A549 treated with Mapracorat at 1 μM for 4 hours (cell line): ENCODE measurements at places on chromosomes 6 and 20. TPM values are rescaled to one million over a fixed set of nuclear protein-coding genes. Genes with fewer than 3 reads are reported as not detected.

HDDC2 gene
- 90.9 to 102 TPM (median 94.5 TPM) in 5 replicates for total RNA-seq

TMEM74B gene
- total RNA-seq: 3.0 to 5.0 TPM (median 4.7 TPM) in 5 replicates

FOXQ1 gene
- 3.5 to 5.5 TPM (median 5.2 TPM) in 5 replicates for total RNA-seq

BPIFB2 gene
- not detected in 5 replicates for total RNA-seq

DLGAP4 gene
- 49.4 to 63.2 TPM (median 59.8 TPM) in 5 replicates for total RNA-seq

CLPSL1 gene
- total RNA-seq: not detected in 5 replicates

BEND6 gene
- total RNA-seq: 0.70 to 0.99 TPM (median 0.87 TPM) in 5 replicates

NOX3 gene
- not detected in 5 replicates for total RNA-seq

NMBR gene
- total RNA-seq: not detected in 5 replicates

OPRL1 gene
- total RNA-seq: 0.73 to 1.2 TPM (median 0.99 TPM) in 5 replicates

LINC00237 gene
- not detected in 5 replicates for total RNA-seq

PRRT1 gene
- total RNA-seq: 0.33 to 1.5 TPM (median 0.63 TPM) in 5 replicates

IL17A gene
- not detected in 5 replicates for total RNA-seq

PNISR gene
- total RNA-seq: 22.2 to 31.5 TPM (median 26.9 TPM) in 5 replicates

KHDC1L gene
- 0.29 TPM in 1 of 5 replicates, not detected in the others for total RNA-seq

PACRG gene
- total RNA-seq: 0.13 TPM in 1 of 5 replicates, not detected in the others

ATXN1 gene
- 1.7 to 3.3 TPM (median 2.5 TPM) in 5 replicates for total RNA-seq

DAAM2 gene
- total RNA-seq: 0.04 to 0.24 TPM (median 0.13 TPM) in 5 replicates

METTL24 gene
- total RNA-seq: not detected in 5 replicates

MYBL2 gene
- 74.9 to 80.7 TPM (median 79.3 TPM) in 5 replicates for total RNA-seq

PDYN gene
- 0.09 TPM in 1 of 5 replicates, not detected in the others for total RNA-seq

CCN5 gene
- 25.9 to 39.9 TPM (median 27.5 TPM) in 5 replicates for total RNA-seq
